SIG-M5 (cell line): ENCODE measurements at places on chromosomes 1 and 21.

- DNase-seq, result no peak
These were observed 1.7 kb downstream of the MARCKSL1 start for GRCh38 chr1:32334274-32334861.

DNA sequence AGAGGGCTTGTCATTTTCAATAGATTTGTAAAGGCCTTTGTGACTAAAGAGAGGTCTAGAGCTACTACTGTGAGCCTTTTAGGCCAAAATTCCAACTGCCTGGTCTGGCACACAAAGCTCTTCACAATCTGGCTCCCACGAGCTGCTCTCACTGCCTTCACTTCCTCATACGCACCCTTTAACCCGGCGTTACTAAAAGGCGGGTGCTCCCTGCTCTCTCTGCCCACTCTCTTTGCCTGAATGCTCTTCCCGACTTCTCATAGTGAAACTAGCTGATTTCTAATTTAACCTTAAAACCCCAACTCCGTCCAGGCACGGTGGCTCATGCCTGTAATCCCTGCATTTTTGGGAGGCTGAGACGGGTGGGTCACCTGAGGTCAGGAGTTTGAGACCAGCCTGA lies 14.2 kb downstream of the BSDC1 start:
- no peak for DNase-seq

- no peak for DNase-seq
These were observed 163.7 kb upstream of the POU3F1 start for GRCh38 chr1:38210021-38210894.

GRCh38 chr1:154869351-154870114 lies 548 bp downstream of the KCNN3 start:
- no peak for DNase-seq

DNA sequence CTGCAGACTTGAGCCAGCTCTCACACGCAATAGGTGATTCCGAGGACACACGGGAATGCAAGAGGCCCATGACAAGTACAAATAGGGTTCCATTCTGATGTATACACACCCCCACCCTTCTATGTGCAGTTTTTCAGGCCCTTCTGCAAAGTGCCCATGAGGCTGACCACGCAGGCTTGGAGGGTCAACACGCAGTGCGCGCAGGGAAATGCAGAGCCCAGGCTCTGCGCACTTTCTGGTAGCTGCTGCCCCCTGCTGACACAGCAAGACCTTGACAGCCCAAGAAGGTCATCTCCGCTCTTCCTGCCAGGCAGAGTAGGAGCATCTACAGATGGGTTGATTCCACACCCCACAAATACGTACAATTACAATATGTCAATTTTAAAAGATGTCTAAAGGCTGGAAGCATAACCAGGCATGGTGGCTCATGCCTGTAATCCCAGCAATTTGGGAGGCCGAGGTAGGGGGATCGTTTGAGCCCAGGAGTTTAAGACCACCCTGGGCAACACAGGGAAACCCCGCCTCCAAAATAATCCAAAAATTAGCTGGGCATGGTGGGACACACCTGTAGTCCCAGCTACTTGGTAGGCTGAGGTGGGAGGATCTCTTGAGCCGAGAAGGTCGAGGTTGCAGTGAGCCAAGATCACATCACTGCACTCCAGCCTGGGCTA lies 18.5 kb downstream of the SH3BP5L start:
- no peak for DNase-seq

DNA sequence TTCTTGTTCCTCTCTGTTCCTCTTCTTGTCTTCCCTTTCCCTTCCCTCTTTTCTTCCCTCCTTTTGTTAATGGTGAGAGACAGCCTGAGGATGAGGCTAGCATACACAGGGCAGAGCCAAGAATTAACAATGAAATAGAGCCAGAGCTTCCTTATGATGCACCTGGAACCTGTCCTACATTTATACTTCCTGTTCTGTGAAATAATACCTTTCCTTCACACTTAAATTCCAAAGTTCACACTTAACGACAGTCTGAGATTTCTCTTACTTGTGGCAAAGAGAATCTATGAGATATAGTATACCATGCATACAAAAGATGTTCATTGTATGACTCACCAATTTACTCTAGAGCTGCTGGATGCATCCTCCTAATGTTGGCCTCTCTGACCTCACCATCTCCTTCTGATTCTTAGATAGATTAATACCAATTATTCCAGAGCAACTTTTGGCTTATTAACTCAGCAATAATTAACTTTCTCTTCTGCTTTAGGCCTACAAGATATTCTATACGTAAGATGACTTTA lies 30.8 kb upstream of the TSNAX start:
- no peak for DNase-seq

DNA sequence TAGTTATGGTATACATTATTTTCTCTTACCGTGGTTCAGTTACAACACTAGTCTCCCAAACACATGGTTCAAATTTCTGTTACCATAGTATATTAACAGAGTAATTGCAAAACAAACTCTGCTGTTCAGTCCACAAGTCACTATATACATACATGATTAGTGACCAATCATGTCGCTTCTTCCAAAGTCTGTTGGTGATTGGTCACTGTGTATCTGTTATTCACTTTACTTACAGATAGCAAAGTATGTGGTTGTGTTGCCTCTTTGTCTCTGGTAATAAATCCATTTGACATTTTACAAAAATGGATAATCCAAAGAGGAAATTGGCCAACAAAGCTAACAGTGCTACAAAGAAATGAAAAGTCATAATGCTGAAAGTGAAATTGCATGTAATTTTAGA lies 107.2 kb downstream of the RABGAP1L start:
- DNase-seq, result no peak

DNA sequence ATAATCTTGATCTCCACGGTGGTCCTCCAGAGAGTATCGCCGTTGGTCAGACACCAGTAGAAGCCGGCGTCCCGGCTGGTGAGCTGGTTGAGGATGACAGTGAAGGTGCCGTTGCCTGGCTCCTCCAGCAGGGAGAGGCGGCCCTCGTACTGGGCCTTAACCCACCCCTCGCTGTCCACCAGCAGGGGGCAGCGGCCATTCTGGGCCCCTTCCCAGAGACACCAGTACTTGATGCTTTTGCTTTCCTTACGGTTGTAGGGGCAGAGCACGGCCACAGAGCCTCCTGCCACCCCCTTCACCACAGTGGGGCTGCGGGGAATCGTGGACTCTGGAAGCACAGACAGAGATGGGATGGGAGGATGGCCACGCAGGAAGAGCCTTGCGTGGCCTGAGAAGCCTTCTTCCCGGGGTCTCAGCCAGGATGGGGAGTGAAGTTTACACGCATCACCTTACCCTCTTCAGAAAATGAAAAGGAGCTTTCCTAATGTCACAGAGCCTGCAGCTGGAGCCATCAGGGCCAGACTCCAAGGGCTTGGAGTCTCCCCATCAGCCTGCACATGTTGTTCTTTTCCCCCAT lies 10.7 kb downstream of the PIGR start:
- no peak for DNase-seq

DNA sequence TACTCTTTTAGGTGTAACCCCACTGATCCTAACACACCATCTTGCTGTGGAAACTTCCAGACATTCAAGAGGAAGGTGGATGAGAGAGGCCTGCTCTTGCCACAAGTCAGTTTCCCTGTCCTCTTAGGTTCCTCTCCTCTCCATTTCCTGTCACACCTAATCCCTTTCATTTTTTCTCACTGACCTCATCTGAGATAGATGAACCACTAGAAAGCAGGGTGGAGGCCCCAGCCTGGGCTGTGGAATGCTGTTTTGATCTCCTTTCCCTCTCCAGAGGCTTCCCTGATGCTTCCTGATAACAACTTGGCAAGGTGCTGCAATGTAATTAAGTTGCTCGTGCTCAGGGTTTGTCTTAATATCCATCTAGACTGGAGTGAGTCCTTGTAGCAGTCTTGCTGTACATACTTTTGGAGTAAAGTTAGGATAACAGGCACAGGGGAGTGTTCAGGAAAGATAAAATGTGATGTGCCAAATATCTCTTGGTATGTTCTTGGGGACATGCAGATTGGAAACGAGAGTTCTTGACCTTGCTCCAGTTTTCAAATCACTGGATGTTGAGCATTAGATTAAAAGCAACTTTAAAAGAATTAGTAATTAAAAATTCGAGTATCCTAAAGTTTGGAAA lies 11.2 kb downstream of the LRRC42 start:
- DNase-seq, result no peak

- DNase-seq, result no peak
These were observed 2.0 kb upstream of the ZBTB40 start for GRCh38 chr1:22449636-22450035.

- no peak for DNase-seq
These were observed 60.4 kb downstream of the ATP5PO start for GRCh38 chr21:33855190-33855589.

- no peak for DNase-seq
These were observed 93.9 kb downstream of the ADCY10 start for GRCh38 chr1:167819849-167820683.

DNA sequence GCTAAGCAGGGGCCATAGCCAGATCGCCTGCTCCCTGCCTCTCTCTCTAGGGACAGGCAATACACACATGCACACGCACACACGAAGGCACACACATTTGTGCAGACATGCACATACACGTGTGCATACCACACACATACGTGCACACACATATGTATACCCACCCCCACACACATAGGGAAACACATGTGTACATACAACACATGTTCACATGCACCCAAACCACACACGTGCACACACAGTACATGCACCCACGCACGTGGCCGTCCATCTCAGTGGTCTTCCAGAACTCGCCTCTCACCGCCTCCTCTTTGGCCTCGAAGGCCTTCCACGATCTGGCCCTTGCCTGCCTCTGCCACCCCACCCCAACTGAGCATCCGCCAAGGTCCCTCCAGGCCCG lies 25.3 kb upstream of the PEX10 start:
- no peak for DNase-seq

DNA sequence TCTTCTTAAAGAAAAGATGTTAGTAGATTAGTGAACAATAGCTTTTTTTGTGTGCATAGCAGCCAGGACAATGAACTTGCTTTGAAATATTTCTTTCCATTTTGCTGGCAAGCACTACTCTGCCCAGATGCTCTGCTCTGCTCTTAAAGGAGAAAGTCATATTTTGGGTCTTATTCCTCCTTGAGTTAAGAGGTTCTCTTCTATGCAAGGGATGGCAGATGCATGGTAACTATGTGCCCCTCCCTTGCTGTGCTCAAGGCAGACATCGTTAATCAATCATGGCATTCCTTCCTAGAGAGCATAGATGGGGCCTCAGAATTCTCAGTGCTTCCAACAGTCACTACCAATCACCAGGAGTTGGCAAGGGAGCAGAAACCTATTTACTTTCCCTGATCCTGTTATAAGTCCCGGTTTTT lies 27.6 kb downstream of the NIPAL3 start:
- DNase-seq, result no peak

GRCh38 chr1:43547538-43548072 lies 16.9 kb downstream of the PTPRF start:
- no peak for DNase-seq

DNA sequence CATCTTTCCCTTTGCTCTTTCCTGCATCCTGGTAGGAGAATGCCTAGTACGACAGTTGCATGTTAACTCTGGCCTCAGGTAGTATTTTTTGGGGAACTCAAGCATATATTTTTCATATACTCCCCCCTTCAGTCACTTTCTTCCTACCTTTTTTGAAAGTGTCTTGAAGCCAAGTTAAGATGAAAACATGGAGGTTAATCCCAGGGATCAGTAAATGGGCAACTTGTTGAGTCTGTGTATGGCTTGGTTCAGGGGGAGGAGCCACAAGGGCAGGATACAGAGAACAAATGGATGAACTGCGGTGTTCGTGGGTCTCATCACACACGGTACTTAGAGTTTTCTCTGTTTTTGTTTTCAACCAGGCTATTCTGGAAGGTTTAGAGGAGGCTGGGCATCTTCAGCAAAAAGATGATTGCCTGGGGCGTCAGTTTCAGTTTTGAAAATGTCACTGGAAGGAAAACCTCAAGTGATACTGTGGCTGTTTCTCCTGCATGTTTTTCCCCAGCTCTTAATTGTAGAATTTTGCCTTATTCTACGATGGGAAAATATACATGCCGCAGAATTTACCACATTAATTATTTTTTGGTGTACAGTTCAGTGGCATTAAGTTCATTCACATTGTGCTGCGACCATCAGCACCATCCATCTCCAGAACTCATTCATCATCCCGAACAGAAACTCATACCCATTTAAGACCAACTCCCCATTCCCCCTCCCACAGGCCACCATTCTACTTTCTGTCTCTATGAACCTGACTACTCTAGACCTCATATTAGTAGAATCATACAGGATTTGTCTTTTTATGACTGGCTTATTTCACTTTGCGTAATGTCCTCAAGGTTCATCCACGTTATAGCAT lies 71.5 kb downstream of the MAP10 start:
- DNase-seq, result no peak

GRCh38 chr1:226176870-226177269 lies 9.7 kb downstream of the ACBD3 start:
- DNase-seq, result no peak

GRCh38 chr1:118113261-118113660 lies 71.8 kb downstream of the SPAG17 start:
- no peak for DNase-seq

DNA sequence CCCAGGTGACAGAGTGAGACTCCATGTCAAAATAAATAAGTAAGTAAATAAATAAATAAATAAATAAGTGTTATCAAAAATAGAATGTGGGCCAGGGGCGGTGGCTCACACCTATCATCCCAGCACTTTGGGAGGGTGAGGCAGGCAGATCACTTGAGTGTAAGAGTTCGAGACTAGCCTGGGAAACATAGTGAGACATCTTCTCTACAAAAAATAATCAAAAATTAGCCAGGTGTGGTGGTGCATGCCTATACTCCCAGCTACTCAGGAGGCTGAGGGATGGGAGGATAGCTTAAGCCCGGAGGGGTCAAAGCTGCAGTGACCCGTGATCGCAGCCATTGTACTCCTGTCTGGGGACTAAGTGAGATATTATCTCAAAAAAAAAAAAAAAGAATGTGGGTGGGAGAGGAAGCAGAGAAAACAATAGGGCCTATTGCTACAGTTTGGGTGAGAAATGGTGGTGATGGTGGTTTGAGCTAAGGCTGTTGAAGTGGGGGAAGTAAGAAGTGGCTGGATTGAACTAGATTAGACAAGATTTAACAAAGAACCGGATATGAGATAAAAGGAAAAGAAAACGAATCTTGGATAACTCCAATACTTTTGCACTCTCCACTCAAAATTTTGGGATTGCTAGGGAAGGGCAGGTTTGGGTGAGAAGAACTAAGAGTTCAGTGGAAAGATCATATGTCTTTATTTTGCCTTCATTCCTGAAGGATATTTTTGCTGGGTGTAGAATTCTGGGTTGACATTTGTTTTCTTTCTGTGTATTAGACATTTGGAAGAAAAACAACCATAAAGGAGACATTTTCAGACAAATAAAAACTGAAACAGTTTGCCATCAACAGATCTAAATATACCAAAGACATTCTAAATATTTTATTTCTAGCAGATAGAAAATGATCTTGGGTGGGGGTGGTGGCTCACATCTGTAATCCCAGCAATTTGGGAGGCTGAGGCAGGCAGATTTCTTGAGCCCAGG lies 57.1 kb upstream of the SPOCD1 start:
- DNase-seq, result no peak

- DNase-seq, result no peak
These were observed 28.1 kb downstream of the AHDC1 start for GRCh38 chr1:27575840-27576331.
